Activated CD8-positive, alpha-beta T cell treated with anti-CD3 and anti-CD28 coated beads for 36 hours (primary cell): ENCODE measurements at places on chromosomes 7 and 10.

- DNase-seq, result no peak
Measured at GRCh38 chr7:74187915-74188675, 13.9 kb downstream of the EIF4H start.

- DNase-seq, result no peak
Measured at GRCh38 chr10:131997366-131998049, 15.8 kb upstream of the BNIP3 start.

- DNase-seq, result peak; percentile 86
Measured at GRCh38 chr10:73096041-73096448, 621 bp downstream of the P4HA1 start.

DNA sequence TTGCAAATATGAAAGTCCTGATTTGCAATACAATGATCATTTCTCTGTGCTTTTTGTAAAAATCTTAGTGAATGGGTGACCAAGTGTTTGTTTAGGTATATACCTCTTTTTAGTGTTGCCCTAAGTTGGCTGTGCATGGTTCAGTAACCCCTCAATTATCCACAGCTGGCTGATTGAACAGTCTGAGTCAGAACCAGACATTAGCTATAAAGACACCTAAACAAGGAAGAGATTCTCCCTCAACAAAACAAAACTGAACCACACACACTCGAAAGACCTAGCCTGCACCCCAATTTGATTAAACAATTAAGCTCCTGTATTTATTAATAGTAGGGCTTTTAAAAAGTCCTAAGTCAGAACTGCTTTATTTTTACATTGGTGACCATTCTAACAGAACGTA lies 2.8 kb downstream of the RSBN1L start:
- DNase-seq, result no peak

GRCh38 chr10:77842652-77843212 lies 83.8 kb downstream of the DLG5 start:
- DNase-seq, result no peak

GRCh38 chr10:31963589-31963980 lies 35.0 kb upstream of the ARHGAP12 start:
- no peak for DNase-seq

DNA sequence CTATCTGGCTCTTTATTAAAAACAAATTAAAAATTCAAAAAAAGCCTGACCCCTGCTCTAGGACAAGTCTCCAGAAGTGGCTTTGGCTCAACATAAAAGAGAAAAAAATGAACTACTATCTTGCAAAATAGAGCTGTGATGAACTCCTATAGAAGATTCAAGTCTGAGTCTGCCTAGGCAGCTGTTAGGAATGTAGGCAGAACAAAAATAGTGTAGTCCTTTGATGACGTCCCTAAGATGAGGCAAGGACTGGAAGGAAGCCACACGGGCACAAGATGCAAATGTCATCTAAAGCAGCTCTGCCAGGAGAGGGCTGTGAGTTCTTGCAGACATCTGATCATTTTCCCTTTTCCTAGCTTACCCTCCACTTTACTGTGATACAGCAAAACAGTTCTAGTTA lies 20.5 kb downstream of the ASNS start:
- DNase-seq, result no peak

DNA sequence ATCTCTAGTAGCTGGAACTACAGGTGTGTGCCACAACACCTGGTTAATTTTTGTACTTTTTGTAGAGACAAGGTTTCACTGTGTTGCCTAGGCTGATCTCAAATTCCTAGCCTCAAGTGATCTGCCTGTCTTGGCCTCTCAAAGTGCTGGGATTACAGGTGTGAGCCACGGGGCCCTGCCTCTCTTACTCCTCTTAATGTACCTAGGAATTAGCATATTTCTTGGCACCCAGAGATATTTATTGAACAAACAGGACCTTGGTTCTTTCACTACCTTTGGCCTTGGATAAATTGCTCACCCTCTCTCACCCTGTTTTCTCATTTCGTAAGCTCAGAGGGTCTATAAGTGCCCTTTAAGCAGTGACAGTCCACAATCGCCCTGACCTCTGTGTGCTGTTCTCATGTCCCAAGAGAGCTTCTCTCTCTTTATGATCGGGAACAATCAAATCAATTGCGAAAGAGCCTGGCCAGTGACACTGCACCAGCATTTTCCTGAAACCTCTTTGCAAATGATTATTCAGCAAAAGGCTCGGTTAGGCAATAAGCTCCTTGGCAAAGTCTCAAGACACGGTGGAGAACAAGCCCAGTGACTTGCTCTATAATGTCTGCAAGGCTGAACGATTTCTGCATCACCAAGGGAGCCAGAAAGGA lies 117.7 kb downstream of the APBB1IP start:
- DNase-seq, result no peak

GRCh38 chr10:50992356-50992901 lies 81.9 kb upstream of the PRKG1 start:
- no peak for DNase-seq
